Activated CD8-positive, alpha-beta memory T cell treated with anti-CD3 and anti-CD28 coated beads, Interleukin-2, amount 50 U/mL, for 4 hours (primary cell): ENCODE measurements at places on chromosomes 12 and 14.

- no peak for DNase-seq
Observed at GRCh38 chr14:38505221-38505972, 249.5 kb upstream of the CLEC14A start.

GRCh38 chr14:52701223-52701622 lies 5.8 kb upstream of the PSMC6 start:
- no peak for DNase-seq

DNA sequence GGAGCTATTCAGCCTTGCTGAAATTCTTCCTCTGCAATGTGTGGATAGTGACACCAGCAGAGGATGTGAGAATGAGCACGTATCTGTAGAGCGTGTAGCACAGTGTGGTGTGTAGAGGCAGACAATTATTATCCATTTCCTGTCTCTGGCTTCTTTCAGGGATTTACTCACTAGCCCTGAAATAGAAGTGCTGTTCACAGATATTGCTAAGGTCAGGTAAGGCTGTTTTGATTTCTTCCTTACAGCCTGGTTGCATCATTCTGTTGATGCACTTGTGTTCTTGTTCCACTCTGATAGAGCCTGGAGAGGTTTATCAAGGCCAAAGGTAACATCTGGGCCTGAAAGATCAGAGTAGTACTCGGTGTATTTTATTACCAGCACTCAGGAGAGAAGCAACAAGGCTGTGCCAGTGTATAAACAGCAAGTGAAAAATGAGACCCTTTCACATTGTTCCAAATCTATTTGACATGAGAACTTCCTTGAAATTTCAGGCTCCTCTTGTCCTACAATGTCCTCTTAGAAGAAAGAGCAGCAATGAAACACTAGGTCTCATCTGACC lies 16.7 kb downstream of the ARG2 start:
- DNase-seq, result no peak

GRCh38 chr12:124823272-124823970 lies 40.2 kb downstream of the SCARB1 start:
- DNase-seq, result no peak

DNA sequence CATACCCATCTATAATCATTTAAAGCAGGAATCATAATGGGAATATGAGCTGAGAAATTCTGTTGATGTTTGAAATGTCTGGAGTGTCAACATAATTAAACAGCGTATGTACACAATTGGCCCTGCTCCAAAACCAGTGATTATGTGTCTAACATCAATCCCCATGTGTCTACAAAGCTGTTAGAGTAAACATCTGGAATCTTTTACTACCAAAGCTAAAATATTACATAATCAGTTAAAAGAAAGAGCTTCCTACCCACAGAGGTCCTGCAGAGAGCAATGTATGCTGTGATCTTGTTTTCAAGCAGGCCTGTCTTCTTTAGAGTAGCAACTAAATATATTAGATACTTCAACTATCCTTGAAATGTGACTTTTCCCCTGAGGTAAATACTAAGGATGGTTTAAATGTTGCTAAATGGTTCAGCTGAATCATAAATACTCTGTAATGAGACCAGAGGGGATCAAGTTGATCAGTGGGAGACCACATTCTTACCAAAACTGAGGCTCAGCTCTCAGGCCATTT lies 74.3 kb downstream of the RASSF8 start:
- DNase-seq, result no peak

GRCh38 chr14:37842106-37842505 lies 246.7 kb downstream of the TTC6 start:
- DNase-seq, result no peak

- no peak for DNase-seq
Observed at GRCh38 chr12:124147575-124147974, 147.3 kb upstream of the RFLNA start.

- no peak for DNase-seq
Observed at GRCh38 chr12:124352839-124353238, 57.9 kb downstream of the RFLNA start.

DNA sequence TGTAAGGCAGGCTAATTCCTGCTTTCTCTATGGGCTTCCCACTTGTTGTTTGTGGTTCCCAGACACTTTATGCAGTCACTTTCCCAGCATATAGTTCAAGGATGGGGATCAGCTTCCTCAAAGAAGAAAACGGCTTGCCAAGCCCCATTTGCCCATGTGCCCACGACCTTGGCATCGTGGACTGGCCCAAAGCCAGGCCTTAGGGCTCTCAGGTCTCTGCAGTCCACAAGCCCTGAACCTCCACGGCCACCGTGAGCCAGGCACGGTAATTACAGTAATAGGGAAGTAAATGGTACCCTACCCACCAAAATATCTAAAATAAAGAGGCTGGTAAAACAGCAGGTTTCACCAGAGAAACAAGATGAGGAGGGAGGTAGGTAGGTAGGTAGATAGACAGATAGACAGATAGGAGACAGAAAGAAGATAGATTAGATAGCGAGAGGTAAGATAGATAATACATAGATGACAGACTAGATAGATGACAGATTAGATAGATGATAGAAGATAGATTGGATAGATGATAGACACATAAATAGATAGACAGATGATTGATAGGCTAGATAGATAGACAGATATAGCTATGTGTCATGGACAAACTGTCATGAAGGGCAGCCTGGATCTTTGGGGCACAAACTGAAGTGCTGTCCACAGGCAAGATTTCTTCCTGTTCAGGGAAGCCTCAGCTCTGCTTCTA lies 163.1 kb downstream of the SLC15A4 start:
- no peak for DNase-seq

GRCh38 chr12:29581631-29582030 lies 84.1 kb upstream of the OVCH1 start:
- no peak for DNase-seq

DNA sequence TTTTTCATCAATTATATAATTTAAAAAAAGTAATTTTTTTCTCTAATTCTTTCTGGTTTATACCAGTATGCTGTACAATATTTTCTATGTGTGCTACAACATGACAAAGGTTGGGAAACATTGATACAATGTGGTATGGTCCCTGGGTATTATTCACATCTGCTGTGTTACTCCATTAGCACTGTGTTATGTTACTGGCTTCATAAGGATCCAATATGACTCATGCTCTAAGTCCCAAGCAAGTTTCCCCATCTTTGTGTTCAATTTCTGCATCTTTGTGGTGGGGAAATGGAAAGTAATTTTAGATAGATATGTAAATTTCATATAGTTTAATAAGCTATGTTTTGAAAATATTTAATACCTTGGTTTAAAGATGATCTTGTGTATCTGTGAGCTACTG lies 35.8 kb downstream of the FBXO33 start:
- no peak for DNase-seq

DNA sequence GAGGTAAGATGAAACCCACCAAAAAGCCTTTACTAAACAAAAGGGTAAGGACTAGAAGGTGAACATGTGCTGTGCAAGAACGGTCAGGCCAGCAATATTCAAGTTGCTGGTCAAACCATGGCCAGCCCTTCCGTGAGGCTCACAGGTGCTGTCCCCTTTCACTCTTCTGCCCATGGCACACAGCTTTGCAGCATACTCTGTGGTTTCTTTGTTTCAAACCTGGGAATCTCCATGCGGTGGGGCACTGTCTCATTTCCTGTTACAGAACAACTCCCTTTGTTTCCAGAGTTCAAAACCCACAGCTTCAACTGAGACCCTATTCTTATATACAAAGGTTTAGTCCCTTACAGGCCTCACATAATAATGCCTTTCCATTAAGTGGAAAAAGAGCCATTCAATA lies 1.7 kb upstream of the OVCH1 start:
- no peak for DNase-seq

DNA sequence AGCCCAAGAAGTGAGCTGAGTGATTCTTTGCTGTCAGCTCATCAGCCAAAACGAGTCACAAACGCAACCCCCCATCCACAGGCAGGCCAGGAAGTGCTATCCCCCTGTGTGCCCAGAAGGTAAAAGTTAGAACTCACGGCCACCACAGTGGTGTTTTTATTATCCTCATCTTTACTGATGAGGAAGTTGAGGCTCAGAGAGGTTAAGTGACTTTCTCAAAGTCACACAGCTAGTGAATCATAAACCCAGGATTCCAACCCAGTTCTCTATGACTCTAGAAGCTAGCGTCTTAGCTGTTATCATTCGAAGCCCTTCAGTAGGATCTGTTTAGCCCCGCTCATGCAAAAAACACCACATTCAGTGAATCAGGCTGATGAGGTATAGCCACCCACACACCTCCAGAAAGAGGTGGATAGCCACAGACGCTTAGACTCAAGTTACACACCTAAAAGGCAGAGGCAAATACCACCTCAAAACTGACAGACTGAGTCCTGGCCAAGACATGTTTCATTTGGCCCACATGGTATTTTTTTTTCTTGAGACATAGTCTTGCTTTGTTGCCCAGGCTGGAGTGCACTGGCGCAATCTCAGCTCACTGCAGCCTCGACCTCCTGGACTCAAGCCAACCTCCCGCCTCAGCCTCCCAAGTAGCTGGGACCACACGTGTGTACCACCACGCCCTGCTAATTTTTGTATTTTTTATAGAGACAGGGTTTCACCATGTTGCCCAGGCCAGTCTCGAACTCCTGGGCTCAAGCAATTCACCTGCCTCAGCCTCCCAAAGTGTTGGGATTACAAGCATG lies 100.7 kb downstream of the SCARB1 start:
- DNase-seq, result no peak

GRCh38 chr14:67680121-67680602 lies 5.7 kb upstream of the VTI1B start:
- no peak for DNase-seq

GRCh38 chr12:123050331-123050831 lies 69.9 kb downstream of the ARL6IP4 start:
- DNase-seq, result no peak

- DNase-seq, result no peak
Observed at GRCh38 chr12:1184402-1184801, 193.4 kb downstream of the ERC1 start.

- no peak for DNase-seq
Observed at GRCh38 chr12:79151956-79152355, 287.4 kb downstream of the SYT1 start.

DNA sequence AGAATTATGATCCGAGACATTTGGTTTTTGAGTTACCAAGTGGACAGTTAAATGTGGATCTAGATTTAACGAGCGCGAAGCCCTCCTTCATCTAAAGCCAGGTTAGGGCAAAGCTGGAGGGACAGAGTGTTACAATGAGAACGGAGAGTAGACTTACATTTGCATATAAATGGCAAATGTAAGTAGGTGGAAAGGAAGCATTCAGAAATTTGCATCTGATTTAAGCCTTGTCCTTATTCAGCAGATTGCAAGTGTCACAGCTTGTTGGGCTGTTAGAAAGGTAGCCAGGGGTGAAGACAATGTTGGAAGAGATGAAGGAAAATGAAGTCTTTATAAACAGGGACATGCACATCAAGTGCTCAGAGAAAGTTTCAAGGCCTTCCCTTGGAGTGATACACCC lies 806.2 kb downstream of the GALC start:
- no peak for DNase-seq

DNA sequence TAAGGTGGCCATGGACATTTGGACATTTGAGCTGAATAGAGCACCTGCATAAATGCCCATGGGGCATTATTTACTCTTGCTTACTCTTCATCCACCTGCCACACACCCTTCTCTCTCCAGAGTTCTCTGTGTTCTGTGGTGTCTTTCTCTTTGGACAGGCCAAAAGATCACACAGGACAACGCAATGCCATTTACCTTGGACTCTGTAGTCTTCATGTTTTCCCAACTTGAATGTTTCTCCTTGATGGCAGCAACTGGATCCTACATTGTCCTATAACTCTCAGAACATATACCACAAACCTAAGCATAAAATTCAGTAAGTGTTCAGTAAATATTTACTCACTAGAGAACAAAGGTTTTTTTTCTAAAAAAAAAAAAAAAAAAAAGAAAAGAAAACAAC lies 41.7 kb upstream of the PTHLH start:
- no peak for DNase-seq

GRCh38 chr12:124509676-124510300 lies 57.6 kb downstream of the NCOR2 start:
- DNase-seq, result no peak

GRCh38 chr12:93297032-93297431 lies 80.7 kb upstream of the NUDT4 start:
- DNase-seq, result no peak

DNA sequence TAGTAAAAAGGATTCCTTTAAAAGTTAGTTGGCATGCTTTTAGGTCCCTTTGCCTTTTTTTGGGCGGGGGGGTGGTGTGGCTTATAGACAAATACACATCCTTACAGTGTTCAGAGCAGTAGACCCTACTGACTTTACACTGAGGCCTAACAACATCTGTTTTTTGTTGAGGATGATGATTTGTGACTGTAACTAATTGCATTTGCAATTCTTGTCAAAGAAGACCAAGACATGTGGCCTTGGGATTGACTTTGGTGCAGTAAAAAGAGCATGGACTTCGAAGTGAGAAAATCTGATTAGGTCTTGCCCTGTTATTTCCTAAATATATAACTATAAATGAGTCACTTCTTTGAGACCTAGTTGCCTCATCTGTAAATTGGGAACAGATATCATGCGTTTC lies 77.3 kb downstream of the TRHDE start:
- DNase-seq, result no peak

DNA sequence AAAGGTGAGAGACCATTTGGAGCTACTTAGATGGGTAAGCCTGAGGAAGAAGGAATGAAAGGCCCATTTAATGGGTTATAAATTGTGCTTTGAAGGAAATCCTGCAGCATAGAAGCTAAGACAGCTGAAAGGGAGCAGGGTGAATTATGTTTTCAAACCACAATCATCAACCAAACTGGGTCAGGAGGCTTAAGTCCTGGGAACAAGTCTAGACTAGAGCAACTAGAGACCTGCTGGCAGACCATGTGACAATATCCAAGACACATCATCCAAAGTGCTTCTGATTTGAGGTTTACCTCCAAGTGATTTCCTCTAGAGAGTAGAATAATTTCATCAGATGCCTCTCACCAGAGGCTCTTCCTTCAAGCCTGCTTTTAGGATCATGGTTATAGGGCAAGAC lies 53.7 kb downstream of the MAP3K9 start:
- no peak for DNase-seq

DNA sequence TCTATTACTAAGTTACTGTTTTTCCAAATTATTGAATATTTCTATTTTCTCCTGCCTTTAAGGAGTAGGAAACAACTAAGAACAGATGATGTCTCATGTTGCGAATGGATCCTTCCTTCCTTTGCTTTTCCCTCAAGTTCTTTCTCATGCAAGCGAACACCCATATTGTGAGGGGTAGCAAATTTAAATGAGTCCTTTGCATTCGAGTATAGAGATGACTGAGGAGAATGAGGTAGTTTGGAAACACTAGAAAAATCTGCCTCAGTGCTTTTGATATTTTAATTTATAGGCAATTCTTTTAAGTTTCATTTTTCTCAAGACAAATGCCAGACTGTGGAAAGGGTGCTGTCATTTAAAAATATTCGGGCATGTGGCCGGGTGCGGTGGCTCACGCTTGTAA lies 56.1 kb downstream of the TRAF3 start:
- no peak for DNase-seq

- no peak for DNase-seq
Observed at GRCh38 chr12:63440048-63440447, 228.2 kb downstream of the DPY19L2 start.
